Mammary epithelial cell (primary cell): ENCODE measurements at places on chromosomes 1 and 21. TPM values are rescaled to one million over a fixed set of nuclear protein-coding genes. Genes with fewer than 3 reads are reported as not detected.
A peak's percentile ranks its signal among the peaks of the same experiment; 100 is the strongest.

GJB3 gene
- total RNA-seq: 188 and 209 TPM in 2 replicates

DBT gene
- 11.8 and 12.8 TPM in 2 replicates for total RNA-seq

CBR3 gene
- total RNA-seq: 1.2 TPM

EFNA1 gene
- total RNA-seq: 54.0 TPM

TNFAIP8L2 gene
- not detected in 2 replicates for total RNA-seq

TNFRSF14 gene
- 19.0 TPM for total RNA-seq

BCL10 gene
- total RNA-seq: 57.2 and 61.5 TPM in 2 replicates

MYBPH gene
- total RNA-seq: not detected

STIL gene
- total RNA-seq: 8.0 TPM

LYSMD1 gene
- total RNA-seq: 9.7 TPM

GBP1 gene
- total RNA-seq: 31.5 TPM

SPRR2E gene
- 0.47 TPM in 1 of 2 replicates, not detected in the other for total RNA-seq

KRTAP21-3 gene
- total RNA-seq: not detected in 2 replicates

KRTAP7-1 gene
- total RNA-seq: not detected

GRCh38 chr21:44842721-44843445, 25.0 kb upstream of the SUMO3 start:
- DNase-seq: no peak

- DNase-seq: no peak
These were observed 48.2 kb downstream of the MEGF6 start for GRCh38 chr1:3563125-3563524.

- no peak for DNase-seq
These were observed 11.1 kb downstream of the PTPN14 start for GRCh38 chr1:214540324-214540723.

DNA sequence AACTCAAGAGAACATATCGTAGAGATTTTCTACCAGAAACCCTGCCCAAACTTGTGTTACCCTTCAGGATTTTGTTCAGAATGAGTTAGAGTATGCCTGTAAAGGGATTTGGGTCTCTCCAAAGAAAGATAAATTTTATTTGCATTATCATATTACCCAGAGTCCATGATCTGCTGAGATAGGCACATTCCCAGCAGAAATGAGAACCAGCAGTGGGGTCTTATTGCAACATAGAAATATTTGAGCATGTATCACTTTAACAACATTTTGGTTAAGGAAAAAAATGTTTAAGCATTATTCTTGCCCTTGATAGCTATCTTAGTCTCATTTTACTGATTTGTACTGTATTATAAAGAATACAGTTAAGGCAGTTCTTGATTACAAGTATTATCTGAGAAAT, 10.6 kb downstream of the VCAM1 start:
- no peak for DNase-seq

- peak; percentile 11 for DNase-seq
These were observed 37.4 kb downstream of the AK5 start for GRCh38 chr1:77319036-77319705.

DNA sequence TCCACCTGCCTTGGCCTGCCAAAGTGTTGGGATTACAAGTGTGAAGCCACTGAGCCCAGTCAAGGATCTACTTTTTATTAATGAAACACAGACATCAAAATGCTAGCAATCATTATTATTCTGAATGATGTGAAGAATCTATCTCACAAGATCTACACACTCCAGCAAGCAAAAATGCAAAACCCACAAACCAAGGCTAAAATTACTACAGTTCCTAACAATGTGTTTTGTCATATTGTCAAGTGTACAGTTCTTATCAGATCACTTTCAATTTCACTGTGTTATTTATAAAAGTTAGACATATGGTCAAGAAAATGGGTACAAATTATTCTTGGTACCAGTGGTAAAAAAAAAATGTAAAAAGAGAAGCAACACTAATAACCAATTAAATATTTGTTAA, 61.3 kb upstream of the SDC3 start:
- DNase-seq: no peak

DNA sequence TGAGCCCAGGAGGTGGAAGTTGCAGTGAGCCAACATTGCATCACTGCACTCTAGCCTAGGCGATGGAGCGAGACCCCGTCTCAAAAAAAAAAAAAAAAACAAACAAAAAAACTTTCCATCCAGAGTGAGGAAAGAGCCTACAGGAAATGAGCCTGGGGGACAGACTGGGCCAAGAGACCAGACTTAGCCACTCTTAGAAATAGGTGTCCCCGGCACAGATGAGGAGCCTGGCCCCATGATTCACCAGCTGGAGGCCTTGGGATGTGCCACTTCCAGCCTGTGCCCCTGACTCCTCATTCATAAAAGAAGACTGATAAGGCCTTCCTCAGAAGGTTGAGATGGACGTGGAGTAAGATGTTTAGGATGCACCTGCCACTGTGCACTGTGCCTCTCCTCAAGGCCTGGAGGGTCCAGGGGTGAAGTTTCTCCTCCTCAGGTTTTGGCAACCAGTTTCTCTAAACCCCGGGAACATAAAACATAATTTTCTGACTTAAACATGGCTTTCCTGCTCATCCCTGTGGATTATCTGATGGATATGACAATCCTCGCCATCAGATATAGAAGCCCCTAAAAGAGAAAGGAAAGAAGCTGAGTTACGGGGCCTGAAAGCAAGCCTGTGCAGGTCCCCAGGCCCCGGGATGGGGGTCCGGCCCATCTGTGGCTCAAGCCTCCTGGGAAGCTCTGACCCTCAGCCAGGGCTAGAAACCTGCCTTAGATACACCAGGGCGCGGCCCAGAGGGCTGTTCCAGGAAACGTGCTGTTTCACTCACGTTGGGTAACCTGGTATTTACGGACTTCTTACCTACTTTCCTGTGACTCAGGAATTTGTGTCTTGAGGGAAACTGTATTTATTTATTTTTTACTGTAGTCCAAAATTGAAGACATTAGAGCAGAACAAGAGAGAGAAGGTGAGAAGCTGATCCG, 26.0 kb downstream of the MX1 start:
- no peak for DNase-seq

DNA sequence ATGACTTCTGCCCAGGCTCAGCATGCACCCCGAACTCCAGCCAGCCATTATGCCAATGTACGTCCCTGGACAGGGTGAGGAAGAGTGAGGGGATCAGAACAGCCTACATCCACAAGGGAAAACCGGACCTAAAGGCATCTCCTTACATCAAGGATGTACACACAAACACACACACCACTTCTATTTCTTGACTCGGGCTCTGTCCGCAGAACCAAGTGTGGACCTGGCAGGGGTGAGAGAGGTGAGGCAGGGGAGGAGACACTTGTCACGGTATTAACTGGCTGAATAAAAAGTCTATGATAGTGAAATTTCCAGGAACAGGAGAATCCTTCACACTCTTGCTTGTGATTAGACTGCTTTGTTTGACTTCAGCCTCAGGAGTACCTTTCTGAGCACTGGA, 2.3 kb downstream of the LMOD1 start:
- no peak for DNase-seq

- no peak for DNase-seq
These were observed 209.9 kb downstream of the ZNF326 start for GRCh38 chr1:90204780-90205179.

- DNase-seq: no peak
These were observed 610.3 kb upstream of the TMPRSS15 start for GRCh38 chr21:19013916-19014315.

DNA sequence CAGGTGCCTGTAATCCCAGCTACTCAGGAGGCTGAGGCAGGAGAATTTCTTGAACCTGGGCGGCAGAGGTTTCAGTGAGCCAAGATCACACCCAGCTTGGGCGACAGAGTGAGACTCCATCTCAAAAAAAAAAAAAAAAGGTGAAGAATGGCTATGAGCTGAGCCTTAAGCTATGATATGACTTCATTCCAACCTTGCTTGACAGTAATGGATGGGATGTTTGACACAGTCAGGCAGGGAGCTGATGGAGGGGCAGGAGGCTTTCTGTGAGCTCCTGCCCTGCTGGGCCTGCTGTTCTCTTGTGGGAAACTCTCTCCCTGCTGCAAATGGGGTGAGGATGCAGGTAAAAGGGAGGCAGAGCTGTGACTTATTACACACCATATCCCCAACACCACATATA, 27.6 kb downstream of the NCF2 start:
- no peak for DNase-seq

- peak; percentile 2 for DNase-seq
These were observed 118.4 kb upstream of the KRTAP19-8 start for GRCh38 chr21:31156662-31157061.

- DNase-seq: no peak
These were observed 71.6 kb downstream of the TMEM200B start for GRCh38 chr1:29052100-29052499.

GRCh38 chr21:18356801-18357200, 46.8 kb downstream of the TMPRSS15 start:
- no peak for DNase-seq

- DNase-seq: no peak
These were observed 71.7 kb downstream of the JAK1 start for GRCh38 chr1:64894438-64895196.

DNA sequence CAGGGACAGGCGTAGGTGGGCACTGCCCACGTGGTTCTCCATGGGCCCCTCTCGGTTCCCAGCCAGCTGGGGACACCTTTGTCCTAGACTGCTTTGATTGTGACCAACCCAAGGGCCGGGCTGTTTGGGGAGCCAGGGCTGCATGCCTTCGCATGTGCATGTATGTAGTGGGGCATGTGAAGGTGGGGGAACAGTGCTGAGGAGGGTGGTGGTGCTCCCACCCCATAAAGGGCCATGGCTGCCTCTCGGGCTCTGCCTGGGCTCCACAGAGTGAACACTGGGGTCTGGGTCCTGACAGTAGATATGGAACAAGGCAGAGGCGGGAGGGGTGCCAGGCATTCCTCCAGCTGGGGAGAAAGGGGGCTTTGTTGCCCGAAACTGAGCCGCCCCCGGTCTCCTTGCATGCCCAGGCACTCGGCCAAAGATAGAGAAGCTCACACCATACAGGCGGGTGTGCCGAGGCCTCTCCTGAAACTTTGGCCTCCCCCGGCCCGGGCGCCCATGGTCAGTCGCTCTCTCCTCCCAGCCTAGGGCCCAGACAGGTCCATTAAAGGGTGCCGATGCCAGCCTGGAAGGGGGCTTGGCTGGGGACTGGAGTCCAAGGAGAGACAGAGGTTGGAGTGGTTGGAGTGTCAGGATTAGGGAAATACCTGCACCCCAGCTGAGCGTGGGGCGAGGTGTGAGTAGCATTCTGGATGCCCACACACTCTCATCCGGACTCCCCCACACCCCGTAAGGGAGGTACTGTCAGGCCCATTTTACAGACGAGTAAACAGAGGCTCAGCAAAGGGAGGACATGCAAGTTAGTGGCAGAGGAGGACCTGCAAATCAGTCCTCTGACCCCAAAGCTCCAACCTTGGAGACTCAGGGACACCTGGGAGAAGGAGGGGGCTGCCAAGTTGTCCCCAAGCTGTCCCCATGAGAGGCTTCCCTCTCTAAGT, 41.1 kb downstream of the EPHA2 start:
- DNase-seq: no peak

GRCh38 chr21:34942911-34943310, 106.2 kb downstream of the RUNX1 start:
- DNase-seq: no peak

GRCh38 chr1:186218654-186219352, 156.2 kb downstream of the TPR start:
- DNase-seq: no peak

DNA sequence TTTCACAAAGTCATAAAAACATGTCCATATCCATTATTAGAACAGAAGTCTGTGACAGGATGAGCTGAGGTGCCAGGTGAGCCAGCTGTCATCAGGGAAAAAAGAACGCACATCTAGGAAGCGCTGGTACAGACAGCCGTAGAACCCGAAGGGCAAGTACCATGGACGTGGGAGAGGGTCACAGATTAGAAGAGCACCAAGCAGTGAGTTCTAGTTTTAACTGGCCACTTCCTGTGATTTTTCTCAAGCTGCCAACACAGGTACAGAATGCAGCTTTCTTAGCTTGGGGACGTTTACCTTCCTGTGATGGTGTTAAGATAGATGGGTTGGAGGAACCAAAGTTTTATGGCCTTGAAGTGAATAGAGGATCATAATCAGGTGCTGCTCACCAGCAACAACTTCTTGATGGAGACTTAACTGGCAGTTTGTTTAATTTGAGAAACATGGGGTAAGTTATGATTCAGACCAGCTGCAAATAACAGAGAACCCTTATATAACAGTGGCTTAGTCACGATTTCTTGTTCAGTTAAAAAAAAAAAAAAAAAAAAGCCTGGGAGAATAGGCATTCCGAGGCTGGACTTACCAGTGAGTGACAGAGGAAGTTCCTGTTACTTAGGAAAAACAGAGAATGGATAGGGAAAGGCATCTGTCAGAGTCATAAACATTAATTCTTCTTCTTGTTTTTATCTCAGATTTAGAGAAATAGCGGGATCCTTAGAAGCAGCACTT, 30.9 kb downstream of the AGT start:
- DNase-seq: peak; percentile 55

DNA sequence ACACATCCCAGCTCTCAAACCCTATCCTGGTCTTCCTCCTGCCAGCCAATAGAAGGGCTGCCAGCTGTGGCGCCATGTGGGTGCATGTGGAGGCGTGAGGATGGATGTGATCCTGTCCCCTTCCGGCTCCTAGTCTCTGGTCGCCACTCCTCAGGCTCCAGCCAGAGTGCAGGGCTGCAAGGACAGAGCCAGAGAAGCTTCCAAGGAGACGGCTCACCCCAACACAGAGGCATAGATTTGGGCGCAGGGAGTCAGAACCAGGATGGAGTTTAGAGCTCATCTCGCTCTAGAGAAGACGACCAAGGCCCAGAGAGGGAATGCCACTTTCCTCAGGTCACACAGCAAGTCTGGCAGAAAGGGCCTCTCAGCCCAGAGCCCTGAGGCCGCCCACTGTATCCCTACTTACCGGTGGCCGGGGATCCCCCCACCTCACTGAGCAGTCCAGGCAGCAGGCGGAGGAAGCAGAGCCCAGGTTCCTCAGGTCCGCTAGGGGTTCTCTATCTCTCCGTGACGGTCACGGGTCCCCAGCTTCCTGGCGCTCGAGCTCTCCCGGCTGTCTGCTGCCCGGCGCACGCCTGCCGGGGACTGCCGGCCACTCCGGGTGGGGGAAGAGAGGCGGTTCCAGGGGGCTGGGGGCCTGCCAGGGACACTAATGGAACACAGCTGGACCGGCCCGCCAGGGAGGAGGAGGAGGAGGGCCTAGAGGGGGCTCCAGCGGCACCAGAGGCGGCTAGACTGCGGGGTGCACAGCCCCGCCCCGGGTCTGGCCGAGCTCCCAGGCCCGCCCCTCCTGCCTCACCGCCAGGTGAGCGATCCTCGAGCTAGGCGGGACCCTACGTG, at the start of gene COL16A1:
Gene COL16A1 (minus strand): TSS at position 587 of the 840 bp plus-strand sequence. CDS start 1,824 bp downstream, outside the sequence.
- peak; percentile 68 for DNase-seq

GRCh38 chr1:87880764-87881163, 552.1 kb downstream of the LMO4 start:
- DNase-seq: no peak
